ENCODE measurements at places on chromosomes 2 and 18.
A peak's percentile ranks its signal among the peaks of the same experiment; 100 is the strongest.

DNA sequence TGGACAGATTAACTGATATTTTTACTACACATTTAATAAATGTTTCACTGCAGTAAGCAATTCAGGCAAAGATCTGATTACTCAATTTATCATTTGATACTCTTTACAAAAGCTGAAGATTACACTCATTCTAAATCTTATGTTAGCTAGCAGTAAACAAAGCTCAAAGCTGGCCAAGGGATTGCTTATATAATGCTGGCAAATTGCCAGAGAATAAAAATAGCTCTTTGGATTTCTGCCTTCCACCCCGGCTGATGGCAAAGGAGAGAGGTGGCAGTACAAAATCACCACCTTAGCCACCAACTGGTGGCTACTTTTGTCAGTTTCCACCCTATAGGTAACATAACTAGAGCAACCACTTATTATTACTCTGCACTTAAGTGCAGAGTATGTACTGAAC lies 320.5 kb downstream of the FSIP2 start:
- DNase-seq: peak; percentile 23

- DNase-seq: peak; percentile 21
These were observed 133.4 kb upstream of the ITGA6 start for GRCh38 chr2:172293952-172294351.

GRCh38 chr2:109474319-109474825 lies 139.4 kb downstream of the SEPTIN10 start:
- no peak for DNase-seq

DNA sequence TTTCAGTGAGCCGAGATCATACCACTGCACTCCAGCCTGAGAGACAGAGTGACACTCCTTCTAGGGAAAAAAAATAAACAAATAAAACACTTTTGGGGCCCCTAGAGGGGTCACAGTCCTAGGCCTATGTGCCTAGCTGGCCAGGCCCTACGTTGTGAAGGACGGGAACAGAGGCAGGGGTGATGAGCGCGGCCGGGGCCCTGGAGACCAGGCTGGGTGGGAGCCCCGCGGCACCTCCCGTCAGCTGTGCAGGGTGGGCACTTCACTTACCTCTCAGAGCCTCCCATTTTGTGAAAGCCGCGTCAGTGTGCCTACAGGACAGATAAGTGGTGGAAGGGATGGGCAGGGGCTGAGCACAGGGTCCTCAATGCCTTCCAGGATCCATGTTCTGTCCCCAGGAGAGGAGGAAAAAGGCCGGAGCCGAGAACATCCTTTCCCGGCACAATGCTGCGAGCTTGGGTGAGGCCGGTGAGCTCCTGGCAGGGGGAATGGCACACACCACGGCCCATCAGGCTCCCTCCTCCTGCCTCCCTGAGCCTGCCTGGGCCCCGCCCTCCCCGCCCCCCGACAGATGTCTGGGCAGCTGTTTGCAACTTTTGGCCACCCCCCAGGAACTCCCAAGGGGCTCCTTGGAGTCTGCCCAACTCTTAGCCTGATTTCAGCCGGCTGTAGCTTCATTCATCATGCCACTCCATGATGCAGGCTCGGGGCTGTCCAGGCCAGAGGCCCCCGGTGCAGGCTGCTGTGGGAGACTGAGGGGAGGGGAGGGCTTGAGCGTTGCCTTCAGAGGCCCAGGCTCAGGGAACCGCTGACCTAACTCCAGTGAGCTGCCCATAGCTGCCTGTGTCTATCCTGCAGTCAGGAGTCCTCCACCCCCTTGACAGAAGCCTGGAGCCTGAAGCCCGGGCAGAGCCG lies 196.5 kb downstream of the TFCP2L1 start:
- DNase-seq: no peak

GRCh38 chr2:238039985-238040384 lies 20.8 kb upstream of the SCLY start:
- no peak for DNase-seq

GRCh38 chr2:240556553-240557100 lies 1.2 kb downstream of the ANKMY1 start:
- peak; percentile 61 for DNase-seq

DNA sequence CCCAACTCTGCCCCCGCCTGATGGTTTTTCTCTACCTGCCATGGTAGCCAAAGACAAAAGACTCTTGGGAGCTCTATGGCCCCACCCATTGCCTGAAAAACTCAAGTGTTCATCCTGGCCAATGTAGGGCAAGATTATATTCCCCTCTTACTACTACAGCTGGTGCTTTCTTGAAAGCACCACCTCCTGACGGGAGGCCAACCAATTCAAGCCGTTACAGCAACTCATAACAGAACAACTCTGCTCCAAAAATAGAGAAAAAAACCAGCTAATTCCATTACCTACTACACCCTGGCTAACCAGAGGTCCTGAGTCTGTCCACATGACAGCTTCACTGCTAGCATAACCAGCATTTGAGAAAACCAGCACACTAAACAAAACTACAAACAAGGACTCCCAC lies 127.5 kb upstream of the GAREM1 start:
- DNase-seq: no peak

- no peak for DNase-seq
These were observed 9.3 kb downstream of the RHOB start for GRCh38 chr2:20456116-20456571.

DNA sequence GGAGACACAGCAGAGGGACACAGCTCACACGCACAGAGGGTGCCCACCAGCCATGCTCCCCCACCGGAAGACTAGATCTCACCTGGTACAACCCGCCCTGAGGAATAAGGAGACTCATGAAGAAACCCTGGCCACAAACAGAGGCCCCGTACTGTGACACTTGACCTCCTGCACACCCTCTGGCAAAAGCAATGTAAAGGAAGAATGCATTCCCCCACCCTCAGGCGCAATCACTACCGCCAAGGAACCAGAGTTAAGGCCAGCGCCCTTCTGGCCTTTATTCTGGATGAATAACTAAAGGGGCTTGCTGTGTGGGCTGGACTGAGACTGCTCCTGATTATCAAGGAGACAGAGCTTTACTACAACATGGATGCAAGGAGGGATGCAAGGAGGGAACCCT lies 509.2 kb upstream of the SPHKAP start:
- DNase-seq: no peak

- DNase-seq: peak; percentile 13
These were observed 1.5 kb downstream of the EPB41L5 start for GRCh38 chr2:120014226-120014980.

DNA sequence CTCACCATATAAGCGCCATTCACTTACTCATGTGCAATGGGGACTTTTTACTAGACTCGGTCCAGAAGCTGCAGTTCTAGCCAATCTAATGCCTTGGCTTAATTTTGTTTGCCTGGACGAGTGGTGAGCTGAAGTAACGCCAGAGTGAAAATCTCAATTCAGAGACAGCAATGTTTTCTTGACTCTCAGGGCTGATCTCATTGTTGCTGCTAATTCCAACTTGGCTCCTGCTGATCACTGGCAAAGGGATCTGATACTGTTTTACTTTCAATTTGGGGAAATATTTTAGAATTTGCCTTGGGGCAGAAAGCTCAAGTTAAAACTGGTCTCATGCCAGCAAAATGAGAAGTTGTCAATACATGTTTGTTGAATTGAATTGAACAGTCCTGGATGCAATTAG lies 906.6 kb upstream of the CDH2 start:
- DNase-seq: peak; percentile 27

DNA sequence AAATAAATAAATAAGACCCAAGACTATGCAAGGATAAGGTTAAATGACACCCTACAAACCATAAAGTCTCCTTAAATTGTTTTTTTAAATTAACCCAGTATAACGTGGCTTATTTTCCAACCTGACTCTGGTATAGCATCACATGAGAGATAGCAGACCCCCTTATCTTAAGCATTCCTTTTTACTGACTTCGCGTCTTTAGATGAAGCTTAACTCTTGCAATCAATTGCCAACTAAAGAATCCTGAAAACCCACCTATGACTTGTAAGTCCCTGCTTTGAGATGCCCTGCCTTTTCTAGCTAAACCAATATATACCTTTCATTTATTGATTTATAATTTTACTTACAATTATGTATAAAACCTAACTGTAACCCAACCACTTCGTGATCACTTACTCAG lies 57.1 kb upstream of the RAB12 start:
- DNase-seq: no peak

DNA sequence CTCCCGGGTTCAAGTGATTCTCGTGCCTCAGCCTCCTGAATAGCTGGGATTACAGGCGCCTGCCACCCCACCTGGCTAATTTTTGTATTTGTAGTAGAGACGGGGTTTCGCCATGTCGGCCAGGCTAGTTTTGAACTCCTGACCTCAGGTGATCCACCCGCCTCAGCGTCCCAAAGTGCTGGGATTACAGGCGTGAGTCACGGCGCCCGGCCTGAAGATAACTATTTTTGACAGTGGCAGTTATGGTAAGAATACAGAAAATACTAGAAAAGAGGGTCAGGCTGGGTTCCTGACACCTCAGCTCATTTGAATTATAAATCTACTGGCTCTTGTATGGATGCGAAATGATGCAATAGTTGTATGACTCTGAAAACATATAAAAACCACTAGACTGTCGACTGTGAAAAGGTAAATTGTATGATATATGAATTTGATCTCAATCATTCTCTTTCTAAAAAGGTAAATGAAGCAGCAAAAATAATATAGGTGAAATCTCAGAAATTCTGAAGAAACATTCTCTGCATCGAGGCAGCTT lies 11.1 kb upstream of the DGKD start:
- DNase-seq: no peak

- DNase-seq: no peak
These were observed 171.8 kb downstream of the ASXL3 start for GRCh38 chr18:33749834-33750233.

GRCh38 chr2:143816916-143817315 lies 687.7 kb downstream of the ARHGAP15 start:
- DNase-seq: peak; percentile 30

- no peak for DNase-seq
These were observed 173.3 kb upstream of the PIEZO2 start for GRCh38 chr18:11322716-11323115.

DNA sequence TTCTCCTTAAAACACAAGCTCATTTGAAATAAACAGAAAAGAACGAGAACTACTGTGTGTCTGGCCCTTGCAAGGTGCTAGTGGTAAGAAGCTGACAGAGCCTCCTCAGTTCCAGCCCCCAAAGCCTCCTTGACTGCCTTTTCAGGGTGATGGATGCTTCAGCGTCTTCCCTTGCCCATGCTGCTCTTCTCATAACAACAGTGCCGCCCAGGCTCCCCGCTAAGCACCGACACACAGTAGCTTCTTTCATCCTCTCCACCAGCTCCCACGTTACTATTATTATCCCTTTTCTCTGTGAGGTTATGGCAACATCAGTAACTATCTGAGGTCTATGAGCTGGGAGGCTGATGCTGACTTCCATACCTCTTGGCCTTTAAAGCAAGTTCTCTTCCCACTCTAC lies 418.6 kb downstream of the TSN start:
- no peak for DNase-seq

DNA sequence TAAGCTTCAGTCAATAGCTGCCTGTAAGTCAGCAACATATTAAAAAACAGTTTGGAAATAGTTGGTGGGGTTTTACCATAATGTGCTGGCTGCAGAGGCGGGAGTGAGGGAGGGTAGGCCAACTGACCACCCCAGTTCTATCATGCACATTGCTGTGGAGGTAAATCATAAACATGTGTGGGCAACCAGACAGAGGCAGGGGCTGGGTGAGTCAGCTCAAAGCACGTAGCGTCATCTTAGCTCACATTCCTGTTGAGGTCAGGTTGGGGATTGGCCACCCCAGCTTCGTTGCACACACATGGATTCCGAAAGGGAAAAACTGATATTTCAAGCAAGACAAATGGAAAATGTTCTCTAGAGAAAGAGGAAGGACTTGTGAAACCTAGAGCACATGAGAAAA lies 19.5 kb downstream of the GPR45 start:
- DNase-seq: peak; percentile 95

DNA sequence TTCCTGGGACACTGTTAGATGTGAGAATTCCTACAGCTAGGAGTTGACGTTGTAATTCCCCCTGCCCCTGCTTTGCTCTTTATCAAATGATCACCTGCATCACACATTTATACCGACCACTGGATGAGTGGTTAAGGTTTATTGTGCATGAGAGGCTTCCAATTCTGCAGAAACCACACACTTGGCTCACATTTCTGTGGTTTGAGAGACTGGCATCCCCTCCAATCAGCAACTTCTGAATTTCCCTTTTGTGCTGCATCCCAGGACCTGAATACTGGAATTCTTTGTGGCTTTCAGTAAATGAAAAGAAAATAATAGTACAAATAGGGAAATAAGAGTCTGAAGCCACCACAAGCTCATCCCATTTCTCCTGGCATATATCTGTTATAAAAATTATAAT lies 628.7 kb upstream of the PIK3C3 start:
- peak; percentile 95 for DNase-seq

- DNase-seq: peak; percentile 48
These were observed 48.2 kb upstream of the PAPOLG start for GRCh38 chr2:60707750-60708371.

DNA sequence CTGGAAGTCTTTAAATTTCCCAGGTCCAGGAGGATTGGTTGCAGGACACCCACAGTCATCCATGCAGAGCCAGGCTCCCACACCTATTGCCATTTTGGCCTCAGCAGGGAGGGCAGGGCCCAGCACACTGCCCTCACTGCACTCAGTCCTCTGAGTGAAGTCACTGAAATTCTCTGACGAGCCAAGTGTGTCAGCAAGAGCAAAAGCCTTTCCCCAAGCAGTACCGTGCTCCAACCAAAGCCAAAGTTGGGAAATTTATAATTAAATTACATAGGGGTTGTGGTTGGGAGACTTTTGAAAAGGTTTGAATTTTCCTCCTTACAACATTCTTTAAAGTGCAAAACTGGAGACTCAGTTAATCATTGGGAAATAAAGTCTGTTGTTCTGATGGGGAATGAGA lies 98.5 kb upstream of the CD226 start:
- peak; percentile 13 for DNase-seq

DNA sequence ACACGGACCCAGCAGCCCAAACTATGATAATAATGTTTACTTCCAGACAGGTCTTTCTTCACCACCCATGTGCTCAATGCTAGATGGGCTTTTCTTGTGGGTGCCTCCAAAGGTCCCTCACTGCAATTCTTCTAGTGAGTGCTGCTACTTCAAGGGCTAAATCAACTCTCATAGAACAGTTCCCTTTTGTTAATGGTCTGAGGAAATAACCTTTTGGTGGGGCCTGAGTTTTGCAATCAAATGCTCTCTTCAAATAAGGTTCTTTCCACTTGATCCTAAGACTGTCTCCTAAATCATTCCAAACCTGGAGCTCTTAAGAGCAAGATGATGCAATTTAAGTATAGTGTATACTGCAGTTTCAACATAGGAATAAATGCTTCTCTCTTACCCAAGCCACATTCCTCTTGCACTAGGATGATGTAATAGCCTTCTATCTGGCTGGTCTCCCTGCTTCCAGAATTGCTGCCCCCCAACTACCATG lies 6.0 kb downstream of the NEMP2 start:
- no peak for DNase-seq

Data from astrocyte of the hippocampus (primary cell).